Spinal cord (tissue), 10 donors: ENCODE measurements at places on chromosomes 7 and 10. TPM values are rescaled to one million over a fixed set of nuclear protein-coding genes. Genes with fewer than 3 reads are reported as not detected.

The PDZD7 gene
- polyA plus RNA-seq: 10.9 TPM

The OGDHL gene
- polyA plus RNA-seq: 27.9 TPM

The ANXA8L1 gene
- not detected for polyA plus RNA-seq

The GNAT3 gene
- polyA plus RNA-seq: not detected

The INSYN2A gene
- 10.9 TPM for polyA plus RNA-seq

The MACC1 gene
- 0.17 TPM for polyA plus RNA-seq

The LIPJ gene
- 0.73 TPM for polyA plus RNA-seq

The PNLIP gene
- 0.57 TPM for polyA plus RNA-seq

The PODXL gene
- 51.1 TPM for polyA plus RNA-seq

The GPR26 gene
- 5.6 TPM for polyA plus RNA-seq

The PLEKHS1 gene
- 0.08 TPM for polyA plus RNA-seq

The CUTC gene
- polyA plus RNA-seq: 19.6 TPM

The NPTX2 gene
- 48.1 TPM for polyA plus RNA-seq
